ENCODE measurements at places on chromosomes 11 and 22. TPM values are rescaled to one million over a fixed set of nuclear protein-coding genes. Genes with fewer than 3 reads are reported as not detected.

Gene SERPIND1
- total RNA-seq, result 1.3 TPM

DNA sequence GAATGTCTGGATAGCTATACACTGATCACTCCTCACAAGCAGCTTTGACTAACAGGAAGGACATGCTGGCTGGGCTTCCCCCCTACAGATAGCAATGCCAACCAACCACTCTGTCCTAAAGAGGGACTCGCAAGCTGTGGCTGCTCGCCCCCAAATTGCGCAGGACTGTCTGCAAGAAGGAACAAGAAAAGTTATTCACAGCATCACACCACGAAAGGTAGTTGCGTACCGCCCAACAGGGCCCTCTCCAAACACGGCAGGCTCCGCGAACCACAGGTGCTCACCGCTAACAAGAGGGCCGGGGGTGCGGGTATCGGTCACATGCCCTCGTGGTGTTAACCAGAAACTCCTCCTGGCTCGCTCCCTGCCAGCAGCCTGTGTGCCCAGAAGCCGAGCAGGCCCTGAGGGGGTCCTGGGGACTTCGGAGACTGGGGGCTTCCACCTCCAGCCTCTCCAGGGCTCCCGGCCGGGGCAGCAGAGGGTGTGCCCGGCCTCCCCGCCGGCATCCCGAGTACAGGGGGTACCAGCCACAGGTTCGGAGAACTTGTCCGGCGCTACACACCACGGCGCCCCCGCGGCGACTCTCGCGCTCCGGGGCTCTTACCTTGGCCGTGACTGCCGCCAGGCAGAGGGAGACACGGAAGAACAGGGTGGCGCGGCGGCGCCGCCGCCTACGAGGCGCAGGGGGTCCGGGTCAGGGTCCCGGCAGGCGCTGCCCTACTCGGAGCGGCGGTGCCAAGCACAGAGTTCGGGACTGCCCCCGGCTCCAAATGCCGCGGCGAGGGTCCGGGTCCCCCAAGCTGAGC lies 682 bp downstream of the LARGE1 start:
- DNase-seq, result peak; percentile 33

DNA sequence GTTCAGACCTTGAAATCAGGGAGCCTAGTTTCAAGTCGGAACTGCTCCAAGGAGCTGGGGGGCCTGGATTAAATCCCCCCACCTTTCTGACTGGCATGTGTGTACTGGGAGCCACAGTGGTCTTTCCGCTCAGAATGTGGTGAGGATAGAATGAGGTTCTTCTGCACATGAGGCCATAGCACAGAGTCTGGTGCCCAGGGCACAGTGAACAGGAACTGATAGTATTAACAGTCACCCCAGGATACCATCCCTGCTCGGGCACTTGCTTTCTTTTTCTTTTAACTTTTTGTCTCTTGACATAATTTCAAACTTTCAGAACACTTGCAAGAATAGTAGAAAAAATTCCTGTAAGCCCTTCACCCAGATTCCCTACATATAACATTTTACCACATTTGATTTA lies 28.8 kb downstream of the LMO1 start:
- no peak for DNase-seq

Gene TRIM49
- total RNA-seq, result not detected

GRCh38 chr11:65427691-65428577 lies 5.3 kb downstream of the NEAT1 start:
- DNase-seq, result no peak

Data from Caco-2 (cell line).